ENCODE measurements at places on chromosomes 6 and 20.

- peak; percentile 85 for DNase-seq
These were observed 12.5 kb upstream of the SIRPB2 start for GRCh38 chr20:1503564-1504227.

GRCh38 chr20:19451231-19451922 is 238.9 kb downstream of the SLC24A3 start:
- DNase-seq = no peak

- DNase-seq = no peak
These were observed 59.2 kb downstream of the PHF20 start for GRCh38 chr20:35831029-35831428.

GRCh38 chr20:2922957-2923356 is 49.7 kb downstream of the PTPRA start:
- no peak for DNase-seq

GRCh38 chr6:85078058-85078457 is 313.7 kb upstream of the TBX18 start:
- DNase-seq = no peak

DNA sequence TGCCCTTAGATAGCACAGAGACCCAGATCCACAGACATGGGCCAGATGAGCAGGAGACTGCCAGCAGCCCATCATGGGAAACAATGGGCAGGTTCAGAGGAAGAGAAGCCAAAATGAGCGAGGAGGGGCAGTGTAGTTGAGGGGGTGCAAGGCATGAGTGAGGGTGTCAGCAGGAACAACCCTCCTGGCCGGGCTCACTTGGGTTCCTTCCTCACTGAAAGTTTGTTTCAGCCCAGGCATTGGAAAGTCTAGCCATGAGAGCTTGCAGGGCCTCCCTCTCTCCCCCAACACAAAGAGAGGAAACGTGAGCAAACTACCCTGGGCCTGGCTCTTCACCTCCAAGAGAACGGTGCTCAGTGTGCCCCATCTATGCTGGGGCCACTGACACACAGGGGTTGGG is 48.0 kb downstream of the CDH26 start:
- no peak for DNase-seq

GRCh38 chr6:16493802-16494201 is 255.4 kb downstream of the GMPR start:
- no peak for DNase-seq

- DNase-seq = no peak
These were observed 4.0 kb downstream of the LOC128125822 start for GRCh38 chr6:63576147-63576772.

DNA sequence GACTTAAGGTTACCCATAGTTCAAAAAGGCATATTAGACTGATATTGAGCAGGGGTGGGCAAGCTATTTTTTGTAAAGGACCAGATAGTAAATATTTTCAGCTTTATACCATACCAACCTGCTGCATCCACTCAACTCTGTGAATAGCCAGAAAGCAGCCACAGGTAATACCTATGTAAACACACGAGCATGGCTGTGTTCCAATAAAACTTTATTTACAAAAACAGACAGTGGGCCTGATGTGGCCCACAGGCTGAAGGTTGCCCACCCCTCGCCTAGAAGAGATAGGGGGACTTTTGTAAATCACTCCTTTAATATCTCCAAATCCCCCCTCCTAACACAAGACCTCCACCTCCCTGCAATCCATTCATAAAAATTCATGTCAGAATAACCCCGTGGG is 64.4 kb downstream of the PSMG4 start:
- DNase-seq = no peak

GRCh38 chr6:13676551-13677156 is 35.0 kb downstream of the RANBP9 start:
- no peak for DNase-seq

DNA sequence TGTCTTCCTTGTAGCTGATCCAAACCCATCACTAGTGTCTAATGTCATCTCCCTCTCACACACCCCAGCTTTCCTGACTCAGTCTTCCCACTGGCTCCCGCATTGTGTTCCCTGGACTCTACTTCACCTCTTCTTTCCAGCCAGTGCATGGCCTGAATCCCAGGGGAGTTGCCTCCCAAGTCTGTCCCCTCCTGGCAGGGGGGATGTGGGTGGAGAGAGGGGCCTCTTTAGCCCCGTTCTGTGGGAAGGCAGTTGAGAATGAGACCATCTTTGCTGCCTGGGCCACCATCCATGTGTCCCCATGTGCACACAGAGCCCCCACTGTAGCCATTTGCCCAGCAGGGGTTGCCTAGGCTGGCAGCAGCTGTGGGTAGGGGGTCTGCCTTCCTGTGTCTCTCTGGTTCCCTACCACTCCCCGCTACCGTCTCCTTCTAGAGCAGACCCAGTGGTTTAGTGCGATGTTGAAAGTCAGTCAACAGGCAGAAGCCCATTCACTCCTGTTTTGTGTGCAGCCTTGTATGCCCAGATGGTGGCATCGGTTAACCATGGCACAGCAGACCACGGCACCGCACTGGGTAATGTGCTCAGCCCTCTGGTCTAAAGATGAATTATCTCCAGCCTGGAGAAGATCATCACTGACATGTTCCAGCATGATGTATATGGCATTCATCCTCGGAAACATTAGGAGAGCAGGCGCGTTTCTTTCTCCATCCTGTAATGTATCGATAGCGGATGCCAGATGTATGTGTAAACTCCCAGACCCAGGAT is 178.8 kb upstream of the SNX9 start:
- no peak for DNase-seq

GRCh38 chr6:54613596-54613995 is 233.0 kb upstream of the FAM83B start:
- DNase-seq = no peak

DNA sequence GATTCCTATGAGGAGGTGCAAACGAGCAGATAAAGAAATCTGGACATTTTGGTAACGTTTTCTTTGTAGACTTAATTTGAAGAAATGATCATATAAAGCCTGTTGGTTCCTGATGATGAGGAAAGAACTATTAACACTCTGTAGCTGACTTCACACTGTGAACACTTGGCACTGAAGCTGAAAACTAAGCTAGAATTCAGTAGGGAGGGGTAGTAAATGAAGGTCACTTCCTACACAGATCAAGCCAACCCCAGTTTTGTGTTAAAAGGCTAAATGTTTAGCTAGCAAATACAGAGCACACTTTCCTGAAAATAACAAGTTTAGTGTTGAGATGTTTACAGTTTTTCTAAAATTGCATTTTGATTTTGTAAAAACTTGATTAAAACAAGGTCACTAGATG is 296.2 kb upstream of the PRDM1 start:
- no peak for DNase-seq

GRCh38 chr20:37296371-37296770 is 6.9 kb downstream of the MANBAL start:
- no peak for DNase-seq

- DNase-seq = peak; percentile 23
These were observed 7.0 kb downstream of the CEP250 start for GRCh38 chr20:35462351-35462750.

- no peak for DNase-seq
These were observed 33.0 kb upstream of the DUSP22 start for GRCh38 chr6:259316-259715.

DNA sequence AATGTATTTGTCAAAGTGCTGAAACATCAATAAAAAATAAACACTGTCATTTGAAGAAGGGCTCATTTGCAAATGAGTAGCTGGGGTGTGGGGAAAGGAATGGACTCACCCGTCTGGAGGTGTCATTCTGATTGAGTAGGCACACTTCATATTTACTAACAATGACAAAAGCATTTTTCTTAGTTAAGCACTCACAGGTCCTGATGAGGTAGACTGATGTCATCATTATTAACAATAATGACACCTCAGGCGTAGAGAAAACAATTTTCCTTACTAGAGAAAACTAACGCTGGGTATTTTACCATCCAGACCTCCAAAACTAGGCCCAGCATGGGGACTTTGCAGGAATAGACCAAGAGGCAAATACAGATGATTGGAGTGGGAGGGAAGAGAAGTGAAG is 76.0 kb downstream of the UNC5CL start:
- no peak for DNase-seq

- no peak for DNase-seq
These were observed 3.6 kb downstream of the PPP1R14C start for GRCh38 chr6:150146436-150146835.

GRCh38 chr20:4165984-4166725 is 150.8 kb upstream of the RNF24 start:
- DNase-seq = no peak

- DNase-seq = no peak
These were observed 7.3 kb downstream of the AIG1 start for GRCh38 chr6:143068001-143068400.

- no peak for DNase-seq
These were observed 81.7 kb downstream of the THBS2 start for GRCh38 chr6:169171951-169172350.
